ENCODE measurements at places on chromosomes 2 and 18.

GRCh38 chr2:95382686-95383634, 19.5 kb upstream of the FAHD2A start:
- no peak for DNase-seq

DNA sequence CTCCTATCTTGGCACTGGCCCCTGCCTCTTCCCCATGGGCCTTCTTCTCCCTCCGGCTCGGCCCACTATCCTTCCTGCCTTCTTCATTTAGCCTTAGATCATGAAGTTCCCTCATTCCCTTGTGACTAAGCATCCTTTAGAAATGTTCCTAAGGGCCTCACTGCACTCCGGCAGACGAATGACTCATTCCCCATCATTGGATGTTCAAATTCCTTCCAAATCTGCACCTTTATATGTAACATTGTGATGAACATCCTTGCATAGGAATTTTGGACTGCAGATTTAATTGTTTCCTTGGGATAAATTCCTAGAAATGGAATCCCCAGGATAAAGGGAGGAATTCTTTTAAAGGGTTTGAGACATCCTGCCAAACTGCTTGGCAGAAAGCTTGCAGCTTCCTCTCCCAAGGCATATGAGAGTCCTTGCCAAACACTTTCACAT, 19.0 kb downstream of the CRACDL start:
- no peak for DNase-seq

DNA sequence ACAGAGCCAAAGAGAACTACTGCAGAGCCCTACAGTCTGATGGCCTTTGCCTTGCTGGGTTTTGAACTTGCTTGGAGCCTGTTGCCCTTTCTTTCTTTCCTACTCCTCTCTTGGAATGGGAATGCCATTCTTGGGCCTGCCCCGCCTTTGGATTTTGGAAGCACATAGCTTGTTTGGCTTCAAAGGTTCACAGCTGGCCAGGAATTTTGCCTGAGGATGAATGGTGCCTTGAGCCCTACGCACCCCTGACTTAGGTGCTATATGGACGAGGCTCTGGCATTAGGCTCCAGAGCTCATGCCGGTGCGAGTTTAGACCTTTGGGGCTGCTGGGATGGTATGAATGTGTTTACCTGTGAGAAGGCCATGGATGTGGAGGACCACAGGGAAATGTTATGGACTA, 663.3 kb upstream of the HS6ST1 start:
- no peak for DNase-seq

DNA sequence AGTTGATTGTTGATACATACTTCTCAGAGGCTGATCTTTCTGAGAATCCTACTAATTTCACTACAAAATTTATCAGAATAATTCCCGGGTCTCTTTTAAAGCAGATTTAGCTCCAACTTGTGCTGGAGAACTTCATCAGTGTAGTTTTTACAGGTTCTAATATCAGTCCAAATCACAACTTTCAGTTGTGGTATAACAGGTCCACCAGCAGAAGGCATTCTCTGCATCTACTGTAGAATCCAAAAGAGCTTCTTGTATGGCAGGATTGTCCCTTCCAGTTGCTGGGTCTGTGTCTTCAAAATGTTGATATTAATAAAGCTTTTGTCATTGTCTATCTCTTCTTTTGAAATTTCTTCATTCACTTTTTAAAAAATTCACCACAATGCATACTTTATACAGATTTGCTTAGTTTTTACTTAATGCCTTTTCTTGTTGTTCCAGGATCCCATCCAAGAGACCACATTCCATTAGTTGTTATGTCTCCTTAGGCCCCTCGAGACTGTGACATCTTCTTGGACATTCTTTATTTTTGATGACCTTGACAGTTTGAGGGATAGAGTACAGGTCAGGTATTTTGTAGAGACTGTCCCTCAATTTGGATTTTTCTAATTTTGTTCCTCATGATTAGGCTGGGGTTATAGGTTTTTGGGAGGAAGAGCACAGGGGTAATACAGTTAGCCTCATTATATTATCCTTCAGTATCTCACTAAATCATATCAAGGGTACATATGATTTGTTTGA, 490.5 kb upstream of the MEX3C start:
- no peak for DNase-seq

DNA sequence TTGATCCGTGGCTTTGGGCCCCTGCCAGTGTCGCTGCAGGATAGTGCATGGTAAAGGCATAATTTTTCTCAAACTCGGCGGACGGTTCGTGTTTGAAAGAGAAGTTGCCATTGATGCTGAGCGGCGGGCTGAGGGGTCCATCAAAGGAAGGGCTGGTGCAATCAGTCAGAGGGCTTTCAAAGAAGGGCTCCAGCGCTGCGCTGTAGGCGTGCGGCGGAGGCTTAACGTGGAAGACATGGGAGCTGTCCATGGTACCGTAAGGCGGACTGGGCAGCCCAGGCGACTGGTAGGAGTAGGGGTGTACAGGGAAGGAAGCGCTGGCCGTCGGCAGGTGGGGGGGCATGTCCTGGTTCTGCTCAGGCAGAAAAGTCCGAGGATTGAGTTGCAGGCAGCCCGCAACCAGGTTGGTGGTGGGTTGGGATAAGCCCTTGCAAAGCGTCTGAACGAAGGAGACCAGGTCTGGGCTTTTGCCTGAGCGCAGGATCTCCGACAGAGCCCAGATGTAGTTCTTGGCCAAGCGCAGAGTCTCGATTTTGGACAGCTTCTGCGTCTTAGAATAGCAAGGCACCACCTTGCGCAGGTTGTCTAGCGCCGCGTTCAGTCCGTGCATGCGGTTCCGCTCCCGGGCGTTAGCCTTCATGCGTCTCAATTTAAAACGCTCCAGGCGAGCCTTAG, 2.3 kb downstream of the NEUROD1 start:
- peak; percentile 91 for DNase-seq

- no peak for DNase-seq
These were observed 317.4 kb upstream of the UBE2E3 start for GRCh38 chr2:180662941-180663471.

DNA sequence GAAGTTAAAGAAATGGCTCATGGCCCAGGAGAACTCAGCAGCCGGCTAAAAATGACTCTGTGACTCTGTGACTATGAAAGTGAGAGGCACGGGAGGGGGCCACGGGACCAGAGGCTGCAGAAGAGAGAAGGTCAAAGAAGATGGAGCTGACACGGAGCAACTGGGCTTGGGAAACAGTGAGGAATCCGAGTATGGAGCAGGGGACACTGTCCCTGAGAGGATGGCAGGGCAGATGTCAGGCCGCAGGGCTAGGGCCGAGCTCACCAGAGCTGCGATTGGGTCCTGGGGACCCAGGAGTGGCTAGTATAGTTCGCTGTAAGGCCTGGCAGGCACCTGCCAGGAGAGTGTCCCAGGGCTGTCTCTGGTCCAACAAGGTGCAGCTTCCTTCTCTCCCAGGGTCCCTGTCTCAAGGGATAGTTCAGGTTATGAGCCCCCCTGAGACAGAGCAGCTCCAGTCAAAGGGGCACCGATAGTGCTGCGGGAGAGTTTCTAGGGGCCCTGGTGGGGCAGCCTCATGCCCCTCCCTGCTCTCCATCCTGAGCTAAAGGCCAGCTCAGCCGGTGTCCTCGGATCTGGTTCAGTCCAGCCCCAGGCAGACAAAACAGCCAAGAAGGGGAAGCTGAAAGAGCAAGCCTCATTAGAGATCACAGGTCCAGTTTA, 42.7 kb downstream of the CIB4 start:
- no peak for DNase-seq

- DNase-seq = no peak
These were observed 32.2 kb downstream of the MEX3C start for GRCh38 chr18:51165296-51165695.

DNA sequence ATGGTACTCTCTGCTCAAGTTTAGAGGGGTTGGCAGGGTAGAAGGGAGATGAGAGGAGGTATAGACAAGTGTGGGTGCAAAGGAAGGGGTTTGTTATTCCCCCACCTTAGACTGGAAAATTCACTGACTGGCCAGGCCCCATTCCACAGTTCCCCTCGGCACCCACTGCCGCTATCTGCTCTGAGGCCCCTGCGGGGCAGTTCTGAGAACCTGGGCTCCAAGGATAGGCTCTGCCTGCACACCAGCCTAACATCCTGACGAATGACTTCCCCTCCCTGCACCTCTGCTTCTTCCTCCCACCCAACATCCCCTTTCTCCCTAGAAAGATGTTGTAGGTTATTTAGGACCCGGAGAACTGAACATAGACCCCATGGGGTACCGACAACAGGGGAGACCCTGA, 303.9 kb upstream of the HDAC4 start:
- DNase-seq = no peak

GRCh38 chr2:2192091-2192955, 138.8 kb downstream of the MYT1L start:
- no peak for DNase-seq

DNA sequence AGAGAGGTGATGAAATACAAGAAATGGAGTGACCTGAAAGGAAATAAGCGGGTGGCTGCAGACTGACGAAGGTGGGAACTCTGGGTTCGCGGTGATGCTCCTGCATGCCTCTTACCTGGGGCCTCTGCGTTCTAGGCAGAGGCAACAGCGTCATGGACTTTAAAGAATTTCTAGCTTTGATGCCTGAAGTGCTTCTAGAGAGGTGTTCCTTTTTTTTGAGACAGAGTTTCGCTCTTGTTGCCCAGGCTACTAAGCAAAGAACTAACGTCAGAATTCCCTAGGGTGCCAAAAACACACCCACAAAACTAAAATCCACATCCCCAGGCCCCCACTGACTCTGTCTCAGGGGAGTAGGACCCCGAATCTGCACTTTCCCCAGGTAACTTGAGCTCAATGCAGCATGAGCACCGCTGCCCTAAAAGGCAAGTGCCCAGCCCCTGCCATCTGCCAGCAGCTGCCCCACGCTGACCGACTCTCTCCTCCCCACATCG, 110.5 kb upstream of the ID2 start:
- no peak for DNase-seq

DNA sequence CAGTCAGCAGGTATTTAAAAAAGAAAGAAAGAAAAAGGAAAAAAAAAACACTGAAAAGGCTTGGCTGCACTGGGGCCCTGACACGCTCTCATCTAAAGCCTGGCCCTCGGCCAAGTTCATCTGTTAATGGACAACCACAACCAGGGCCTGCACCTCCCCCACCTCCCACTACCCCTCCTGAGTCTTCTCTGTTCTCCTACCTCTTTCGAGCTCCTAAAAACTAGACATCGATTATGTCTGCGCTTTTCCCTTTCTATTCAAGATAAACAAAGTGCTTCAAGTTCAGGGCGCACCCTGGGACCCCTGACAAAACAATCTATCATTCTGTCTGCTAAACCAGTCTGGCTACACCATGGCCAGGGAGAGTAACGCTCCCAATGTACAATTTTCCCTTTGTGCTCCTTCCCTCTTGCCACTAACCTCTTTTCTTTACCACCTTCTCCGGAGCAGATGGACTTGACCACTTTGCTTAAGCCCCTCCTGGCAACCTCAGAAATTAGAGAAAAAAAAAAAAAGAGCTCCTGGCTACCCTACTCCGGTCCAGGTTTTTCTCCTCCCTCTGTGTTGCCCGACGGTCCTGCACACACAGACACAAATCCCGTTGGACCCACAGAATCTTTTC, 22.7 kb downstream of the BCL11A start:
- no peak for DNase-seq

DNA sequence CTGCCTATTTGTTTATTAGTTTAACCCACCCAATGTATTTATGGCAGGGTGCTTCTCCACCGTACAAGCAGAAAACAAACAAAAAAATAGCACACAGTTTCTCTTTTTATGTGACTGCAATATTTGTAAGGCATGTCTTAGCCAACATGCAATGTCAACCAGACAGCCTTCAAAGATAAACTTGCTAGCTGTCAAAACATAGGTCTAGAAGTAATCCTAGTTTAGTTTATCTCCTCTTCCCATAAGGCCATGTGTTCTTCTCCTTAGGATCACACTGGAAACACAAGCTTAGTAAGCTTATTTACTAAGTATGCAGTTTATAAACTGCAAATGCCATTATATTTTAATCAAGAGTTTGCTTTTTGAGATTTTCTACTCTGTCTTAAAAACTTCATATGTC, 75.6 kb downstream of the LDAH start:
- DNase-seq = no peak

DNA sequence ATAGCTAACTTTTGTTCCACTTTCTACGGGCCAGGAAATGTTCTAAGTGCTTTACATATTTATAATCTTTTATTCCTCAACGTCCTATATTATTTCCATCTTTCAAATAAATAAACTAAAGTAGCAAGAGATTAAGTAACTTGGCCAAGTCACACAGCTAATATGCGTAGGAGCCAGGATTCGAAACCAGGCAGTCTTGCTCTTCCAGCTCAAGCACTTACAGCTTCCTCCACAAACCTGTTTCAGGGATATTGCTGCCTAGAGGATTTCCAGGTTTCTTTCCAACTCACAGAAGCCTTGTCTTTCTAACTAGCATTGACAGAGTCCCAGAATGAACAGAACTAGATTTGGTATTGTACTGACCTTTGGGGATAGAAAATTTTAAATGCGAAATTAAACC, 102.5 kb downstream of the FIGN start:
- DNase-seq = no peak

DNA sequence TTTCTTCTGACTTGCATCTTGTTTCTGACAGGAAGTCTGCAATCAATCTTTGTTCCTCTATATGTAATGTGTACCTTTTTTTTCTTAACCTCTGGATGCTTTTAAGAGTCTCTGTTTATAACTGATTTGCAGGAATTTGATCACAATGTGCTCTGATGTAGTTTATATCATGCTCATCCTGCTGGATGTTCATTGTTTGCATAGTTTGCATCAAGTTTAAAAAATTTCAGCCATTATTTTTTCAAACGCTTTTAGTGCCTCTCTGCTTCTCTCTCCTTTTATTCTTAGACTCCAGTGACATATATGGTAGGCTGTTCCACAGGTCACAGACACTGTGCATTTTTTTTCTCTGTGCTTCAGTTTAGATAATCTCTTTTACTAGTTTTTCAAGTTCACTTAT, 23.9 kb downstream of the RBKS start:
- no peak for DNase-seq

DNA sequence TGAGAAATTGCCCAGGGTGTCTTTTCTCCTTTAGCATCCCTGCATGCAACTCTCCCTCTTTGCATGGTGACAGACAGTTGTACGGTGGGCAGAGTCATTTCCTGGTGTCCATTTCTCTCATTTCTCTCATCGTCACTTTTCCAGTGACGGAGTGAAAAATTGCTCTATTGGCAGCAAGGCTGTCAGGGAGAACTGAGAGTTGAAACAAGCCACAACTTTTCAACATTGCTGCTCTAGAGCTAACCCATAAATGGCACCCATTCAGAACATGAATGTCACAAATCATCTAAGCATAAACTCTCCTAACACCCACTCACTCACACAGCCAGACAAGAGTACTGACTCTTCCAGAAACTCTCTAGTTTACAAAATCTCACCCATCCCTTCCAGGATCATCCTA, 55.7 kb downstream of the ZC3H8 start:
- DNase-seq = no peak

DNA sequence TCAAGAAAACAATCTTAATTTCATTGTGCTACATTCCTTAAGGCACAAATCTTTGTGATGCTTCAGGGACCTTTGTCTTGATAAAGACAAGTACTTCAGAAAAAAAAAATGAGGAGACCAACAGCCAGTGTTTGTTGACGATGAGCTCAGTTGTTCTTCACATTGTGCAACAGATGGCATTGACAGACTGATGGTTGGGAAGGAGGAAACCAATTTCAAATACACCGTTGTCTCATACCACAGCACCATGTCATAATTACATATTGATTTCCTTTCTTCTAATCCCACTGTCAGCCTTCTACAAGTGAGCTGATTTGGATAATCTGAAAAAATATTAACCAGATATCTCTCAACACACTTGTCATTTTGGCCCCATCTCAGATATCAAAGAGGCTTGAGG, 53.7 kb upstream of the GRB14 start:
- DNase-seq = no peak

GRCh38 chr2:30978044-30978443, 160.2 kb downstream of the GALNT14 start:
- DNase-seq = no peak

- no peak for DNase-seq
These were observed 106.9 kb downstream of the SP3 start for GRCh38 chr2:173858291-173858731.

Measured in neuronal stem cell (in vitro differentiated cells).